ENCODE measurements at places on chromosomes 16 and 17.

GRCh38 chr17:65049085-65049756 lies 7.3 kb downstream of the GNA13 start:
- DNase-seq: no peak

- no peak for DNase-seq
Measured at GRCh38 chr16:27460663-27461482, 58.9 kb downstream of the IL21R start.

- no peak for DNase-seq
Measured at GRCh38 chr17:41654678-41655607, 30.6 kb upstream of the KRT17 start.

- DNase-seq: no peak
Measured at GRCh38 chr16:35628976-35629375, 2169.6 kb downstream of the TP53TG3F start.

DNA sequence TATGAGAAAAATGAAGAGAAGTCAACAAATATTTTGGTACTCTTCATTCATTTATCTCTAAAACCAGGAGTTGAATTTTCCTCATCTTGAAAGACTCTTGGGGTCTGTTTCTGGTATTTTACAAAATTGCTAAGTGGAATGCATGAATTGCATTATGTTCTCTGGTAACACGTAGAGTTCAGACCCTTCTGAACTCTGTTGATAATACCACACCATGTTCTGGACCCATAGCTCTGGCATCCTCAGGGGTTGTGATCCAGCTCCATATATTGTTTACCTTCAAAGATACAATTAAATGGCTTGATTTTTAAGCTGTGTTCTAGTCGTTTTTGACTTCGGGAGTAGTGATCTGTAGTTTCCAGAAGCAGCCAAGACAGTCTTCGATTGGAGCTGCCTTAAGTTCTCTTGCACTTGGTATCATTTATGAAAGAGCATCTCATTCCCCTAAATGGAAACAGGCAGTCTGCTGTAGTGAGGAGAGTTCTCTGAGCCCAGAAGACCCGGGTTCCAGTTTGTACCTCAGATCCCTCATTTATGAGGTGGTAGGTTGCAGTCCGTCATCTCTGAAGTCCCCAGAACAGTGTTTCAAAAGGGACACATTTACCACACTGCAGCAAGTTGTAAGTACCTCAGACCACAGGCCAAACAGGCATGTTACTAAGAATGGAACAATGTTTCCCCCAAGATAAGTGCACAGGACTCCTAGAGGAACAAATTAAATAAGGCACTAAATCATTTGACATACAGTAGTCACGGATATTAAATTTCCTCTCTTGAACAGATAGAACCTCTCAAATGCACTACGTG lies 9.6 kb downstream of the PSMD7 start:
- DNase-seq: no peak

GRCh38 chr17:49497148-49498028 lies 2.3 kb downstream of the NGFR start:
- DNase-seq: peak; percentile 12

DNA sequence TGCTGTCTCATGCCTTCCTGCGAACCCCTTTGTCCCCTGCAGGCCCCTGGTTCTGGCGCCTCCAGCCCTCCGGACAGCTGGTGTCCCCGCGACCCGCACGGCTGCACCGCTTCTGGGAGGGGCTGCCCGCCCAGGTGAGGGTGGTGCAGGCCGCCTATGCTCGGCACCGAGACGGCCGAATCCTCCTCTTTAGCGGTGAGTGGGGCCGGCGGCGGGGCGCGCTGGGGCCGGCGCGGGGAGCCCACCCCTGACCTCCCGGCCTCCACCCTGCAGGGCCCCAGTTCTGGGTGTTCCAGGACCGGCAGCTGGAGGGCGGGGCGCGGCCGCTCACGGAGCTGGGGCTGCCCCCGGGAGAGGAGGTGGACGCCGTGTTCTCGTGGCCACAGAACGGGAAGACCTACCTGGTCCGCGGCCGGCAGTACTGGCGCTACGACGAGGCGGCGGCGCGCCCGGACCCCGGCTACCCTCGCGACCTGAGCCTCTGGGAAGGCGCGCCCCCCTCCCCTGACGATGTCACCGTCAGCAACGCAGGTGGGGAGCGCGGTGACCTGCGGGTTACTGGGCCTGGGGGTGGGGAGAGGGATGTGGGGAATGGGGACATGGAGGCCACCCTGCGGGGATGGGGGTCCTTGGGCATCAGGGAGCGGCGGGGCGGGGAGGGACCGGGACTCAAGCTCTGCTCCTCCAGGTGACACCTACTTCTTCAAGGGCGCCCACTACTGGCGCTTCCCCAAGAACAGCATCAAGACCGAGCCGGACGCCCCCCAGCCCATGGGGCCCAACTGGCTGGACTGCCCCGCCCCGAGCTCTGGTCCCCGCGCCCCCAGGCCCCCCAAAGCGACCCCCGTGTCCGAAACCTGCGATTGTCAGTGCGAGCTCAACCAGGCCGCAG lies 7.1 kb upstream of the IL32 start:
- DNase-seq: peak; percentile 45

DNA sequence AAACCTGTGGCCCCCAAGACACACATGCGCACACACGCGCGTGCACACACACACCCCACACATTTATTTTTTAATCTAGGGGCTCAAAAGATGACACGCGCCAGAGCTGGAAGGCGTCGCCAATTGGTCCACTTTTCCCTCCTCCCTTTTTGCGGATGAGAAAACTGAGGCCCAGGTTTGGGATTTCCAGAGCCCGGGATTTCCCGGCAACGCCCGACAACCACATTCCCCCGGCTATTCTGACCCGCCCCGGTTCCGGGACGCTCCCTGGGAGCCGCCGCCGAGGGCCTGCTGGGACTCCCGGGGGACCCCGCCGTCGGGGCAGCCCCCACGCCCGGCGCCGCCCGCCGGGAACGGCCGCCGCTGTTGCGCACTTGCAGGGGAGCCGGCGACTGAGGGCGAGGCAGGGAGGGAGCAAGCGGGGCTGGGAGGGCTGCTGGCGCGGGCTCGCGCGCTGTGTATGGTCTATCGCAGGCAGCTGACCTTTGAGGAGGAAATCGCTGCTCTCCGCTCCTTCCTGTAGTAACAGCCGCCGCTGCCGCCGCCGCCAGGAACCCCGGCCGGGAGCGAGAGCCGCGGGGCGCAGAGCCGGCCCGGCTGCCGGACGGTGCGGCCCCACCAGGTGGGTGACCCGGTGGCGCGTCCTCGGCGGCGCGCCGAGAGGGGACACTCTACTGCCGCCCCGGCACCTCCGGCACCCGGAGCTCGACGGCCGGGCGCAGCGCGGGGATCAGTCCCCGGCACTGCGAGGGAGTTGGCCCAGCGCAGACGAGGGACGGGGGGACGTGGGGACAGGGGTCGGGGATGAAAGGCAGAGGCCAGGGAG lies at the start of gene STAT5A:
Gene STAT5A (plus strand): TSS at position 522 of the 826 bp plus-strand sequence. CDS start 914 bp downstream, outside the sequence.
- DNase-seq: peak; percentile 69

- no peak for DNase-seq
Measured at GRCh38 chr16:51210087-51210486, 59.0 kb upstream of the SALL1 start.

- DNase-seq: no peak
Measured at GRCh38 chr16:72482695-72483094, 310.7 kb upstream of the PMFBP1 start.

DNA sequence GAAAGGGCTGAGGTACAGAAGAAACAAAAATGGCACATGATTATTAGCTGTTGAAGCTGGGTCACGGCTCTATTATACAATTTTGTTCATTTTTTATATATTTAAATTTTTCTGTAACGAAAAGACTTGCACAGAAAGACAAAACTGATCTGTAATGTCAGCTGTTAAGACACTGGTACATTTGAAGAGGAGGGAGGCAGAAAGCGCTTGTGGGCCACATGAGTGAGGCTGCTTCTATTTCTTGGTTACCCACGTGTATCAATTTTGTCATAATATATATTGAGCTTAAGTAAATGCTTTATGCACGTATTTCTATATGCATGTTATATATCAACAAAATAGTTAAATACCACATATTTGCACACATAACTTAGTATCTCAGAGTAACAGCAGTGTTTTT lies 151.8 kb upstream of the KCNJ18 start:
- no peak for DNase-seq

GRCh38 chr16:66524601-66525164 lies 25.2 kb downstream of the TK2 start:
- no peak for DNase-seq

GRCh38 chr16:14497245-14498082 lies 132.6 kb downstream of the PARN start:
- DNase-seq: no peak

DNA sequence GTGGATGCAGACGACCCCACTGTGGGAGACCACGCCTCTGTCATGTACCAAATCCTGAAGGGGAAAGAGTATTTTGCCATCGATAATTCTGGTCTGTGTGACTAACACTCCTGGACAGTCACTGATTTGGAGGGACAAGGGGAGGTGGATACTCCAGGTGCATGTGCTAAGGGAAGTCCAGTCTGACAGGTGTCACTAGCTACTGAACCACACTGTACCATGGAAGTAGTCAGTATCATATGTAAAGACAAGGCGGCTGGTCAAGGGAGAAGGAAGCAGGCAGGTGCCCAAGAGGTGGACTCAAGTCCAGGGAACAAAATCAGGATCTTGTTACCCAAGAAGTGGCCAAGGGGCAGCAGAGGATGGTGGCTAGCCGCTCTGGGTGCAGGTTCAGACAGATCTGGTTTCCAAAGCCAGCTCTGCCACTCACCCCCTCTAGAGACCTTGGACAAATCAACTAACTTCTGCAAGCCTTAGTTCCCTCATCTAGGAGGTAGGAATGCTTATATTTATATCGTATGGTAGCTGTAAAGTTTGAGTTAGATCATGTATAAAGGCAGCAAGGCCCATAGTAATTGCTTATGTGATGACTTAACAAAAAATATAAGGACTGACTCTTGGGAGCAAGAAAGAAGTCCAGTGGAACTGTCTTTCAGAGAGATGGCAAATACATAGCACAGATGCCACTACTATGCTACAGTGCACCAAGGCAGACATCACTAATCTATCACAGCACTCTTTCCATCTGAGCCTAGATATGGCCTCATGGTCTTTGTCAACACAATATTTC lies 22.1 kb downstream of the CDH5 start:
- no peak for DNase-seq

DNA sequence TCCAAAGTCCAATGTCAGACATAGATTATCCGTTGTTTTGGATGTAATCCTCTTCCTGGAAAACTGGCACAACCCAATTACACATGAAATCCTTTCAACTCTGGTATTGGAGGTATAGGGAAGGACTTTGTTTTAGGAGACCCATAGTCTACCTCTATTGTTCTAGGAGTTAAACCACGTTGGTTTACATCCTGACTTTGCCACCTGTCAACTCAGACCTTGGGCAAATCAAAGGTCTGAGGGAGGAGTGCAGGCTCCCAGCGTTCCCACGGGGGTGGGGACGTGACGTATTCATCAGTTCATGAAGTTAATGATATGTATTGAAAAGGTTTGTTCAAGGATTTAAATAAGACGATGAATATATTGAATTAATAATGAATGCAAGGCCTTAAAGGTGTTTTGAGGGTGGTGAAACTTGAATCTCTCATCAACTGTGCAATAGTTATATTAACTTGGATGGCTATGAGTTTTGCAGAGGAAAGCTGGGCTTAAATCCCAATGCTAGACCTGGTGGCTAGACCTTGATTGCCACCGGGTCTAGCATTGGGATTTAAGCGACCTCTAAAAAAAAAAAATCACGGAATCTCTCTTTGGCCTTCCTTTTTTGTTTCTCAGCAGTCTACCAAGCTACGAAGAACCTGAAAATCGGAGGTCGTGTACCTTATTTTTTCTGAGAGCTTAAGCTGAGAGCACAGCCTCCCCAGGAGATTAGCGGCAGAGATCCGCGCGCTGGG lies 744 bp upstream of the NF1 start:
- DNase-seq: no peak

DNA sequence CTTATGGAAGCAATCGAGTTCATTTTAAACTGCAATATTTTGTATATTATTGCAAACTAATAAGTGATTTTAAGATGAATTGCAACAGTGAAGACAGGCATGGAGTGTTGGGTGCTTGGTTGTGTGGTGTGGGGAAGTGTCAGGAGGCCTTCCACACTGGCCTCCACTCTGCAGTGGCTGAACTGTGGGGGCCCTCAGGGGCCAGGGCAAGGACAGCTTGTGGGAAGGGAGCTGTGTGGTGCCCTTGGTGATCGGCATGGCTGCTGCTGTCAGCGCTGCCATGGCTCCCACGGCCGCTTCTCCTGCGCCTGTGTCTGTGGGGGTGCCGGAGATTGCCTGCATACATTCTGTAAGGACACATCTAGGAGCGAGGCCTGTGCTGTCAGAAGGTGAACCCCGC lies 19.2 kb downstream of the TCF25 start:
- no peak for DNase-seq

- no peak for DNase-seq
Measured at GRCh38 chr17:81536299-81537290, 8.4 kb downstream of the FSCN2 start.

GRCh38 chr17:40559954-40560591 lies 5.2 kb downstream of the CCR7 start:
- DNase-seq: peak; percentile 87

DNA sequence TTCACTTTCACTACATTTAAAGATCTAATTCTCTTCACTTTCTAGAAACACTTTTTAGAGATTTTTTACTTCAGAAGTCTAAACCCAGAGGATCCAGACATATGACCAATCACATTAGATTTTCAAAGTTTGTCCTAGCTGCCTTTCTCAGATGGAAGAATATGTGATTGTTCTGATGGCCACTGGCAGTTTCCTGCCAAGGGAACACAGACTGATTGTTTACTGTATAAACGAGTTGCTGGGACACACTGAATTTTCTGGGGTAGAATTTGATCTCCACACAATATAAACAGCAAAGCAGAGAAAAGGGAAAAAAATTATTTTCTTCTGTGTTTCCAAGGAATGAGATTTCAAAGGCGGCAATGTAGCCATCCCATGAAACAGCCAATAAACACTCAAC lies 480.0 kb downstream of the TOX3 start:
- no peak for DNase-seq

DNA sequence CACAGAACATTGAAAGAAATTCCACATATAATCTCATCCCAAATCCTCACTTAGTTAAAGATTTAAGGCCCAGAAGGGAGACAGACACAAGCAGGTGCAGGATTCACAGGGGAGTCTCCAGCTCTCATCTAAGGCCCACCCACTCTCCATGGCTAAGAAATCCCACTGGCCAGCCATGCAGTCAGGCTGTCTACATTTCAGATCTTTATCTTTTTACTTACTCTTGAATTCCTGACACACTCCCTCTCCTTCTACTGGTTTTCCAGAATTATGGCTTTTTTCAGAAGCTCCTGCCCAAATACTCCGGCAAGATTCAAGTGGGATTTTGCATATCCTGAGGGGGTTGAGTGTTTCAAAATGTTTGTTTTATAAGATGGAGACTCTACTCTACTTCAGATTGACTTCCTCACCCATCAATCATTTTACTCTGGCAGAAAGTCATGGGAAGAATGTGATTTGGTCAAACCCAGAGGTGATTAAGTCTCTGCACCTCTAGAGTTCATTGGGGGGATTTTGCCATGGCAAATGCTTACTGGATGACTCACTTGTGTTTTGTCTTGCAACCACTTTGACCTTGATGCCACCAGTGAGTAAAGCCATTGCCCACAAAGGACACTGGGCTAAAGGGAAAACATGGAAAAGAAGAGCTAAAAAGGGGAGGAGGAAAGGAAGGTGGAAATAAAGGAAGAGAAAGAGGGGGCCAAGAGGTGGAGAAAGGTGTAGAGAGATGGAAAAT lies 688.8 kb upstream of the SALL1 start:
- peak; percentile 61 for DNase-seq

Data from fibroblast of skin of right biceps (primary cell).